ENCODE measurements at places on chromosomes 3 and 15.

- DNase-seq: no peak
Observed at GRCh38 chr3:12230406-12230805, 58.5 kb upstream of the PPARG start.

DNA sequence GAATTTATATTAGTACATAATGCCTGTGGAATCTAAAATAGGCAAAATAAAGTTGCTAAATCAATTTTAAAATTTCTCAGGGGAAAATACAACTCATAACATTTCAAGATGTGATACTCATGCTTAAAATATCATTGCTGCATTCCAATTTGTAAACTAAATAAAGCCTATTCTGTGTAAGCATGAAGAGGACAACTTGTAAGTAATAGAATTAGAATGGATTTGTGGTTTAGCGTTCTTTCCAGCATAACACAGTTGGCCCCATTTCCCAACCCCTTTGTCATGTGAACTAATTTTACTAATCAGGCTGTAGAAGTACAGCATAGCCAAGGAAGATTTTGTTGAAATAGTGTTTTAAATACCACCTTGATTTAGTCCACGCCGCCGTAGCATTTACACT lies 437.2 kb downstream of the SI start:
- no peak for DNase-seq

GRCh38 chr15:62253294-62253693 lies 88.2 kb upstream of the C2CD4B start:
- DNase-seq: no peak

GRCh38 chr3:133868186-133868585 lies 27.5 kb downstream of the RAB6B start:
- no peak for DNase-seq

- no peak for DNase-seq
Observed at GRCh38 chr3:179551349-179552105, 11.2 kb upstream of the ACTL6A start.

DNA sequence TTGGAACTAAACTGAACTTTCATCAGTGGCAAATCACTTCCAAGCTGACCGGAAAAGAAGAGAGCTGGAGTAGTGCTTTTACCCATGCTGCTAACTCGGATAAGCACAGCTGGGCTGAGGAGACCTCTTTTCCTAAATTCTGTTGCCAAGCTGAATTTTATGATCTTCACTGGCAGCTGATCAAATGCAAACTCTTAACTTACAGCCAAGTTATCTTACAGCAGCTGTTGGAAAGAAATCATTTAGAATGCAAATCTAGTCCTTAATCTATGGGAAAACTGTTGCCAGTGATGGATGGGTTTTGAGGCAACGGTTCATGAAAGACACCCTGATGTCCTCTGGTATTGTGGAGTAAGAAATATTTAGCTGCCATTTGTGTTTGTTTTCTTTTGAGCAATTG lies 216.5 kb downstream of the ZNF385D start:
- DNase-seq: no peak

GRCh38 chr3:156720826-156721225 lies 46.4 kb downstream of the TIPARP start:
- DNase-seq: no peak

- DNase-seq: no peak
Observed at GRCh38 chr3:149388531-149389417, 11.3 kb upstream of the TM4SF1 start.

DNA sequence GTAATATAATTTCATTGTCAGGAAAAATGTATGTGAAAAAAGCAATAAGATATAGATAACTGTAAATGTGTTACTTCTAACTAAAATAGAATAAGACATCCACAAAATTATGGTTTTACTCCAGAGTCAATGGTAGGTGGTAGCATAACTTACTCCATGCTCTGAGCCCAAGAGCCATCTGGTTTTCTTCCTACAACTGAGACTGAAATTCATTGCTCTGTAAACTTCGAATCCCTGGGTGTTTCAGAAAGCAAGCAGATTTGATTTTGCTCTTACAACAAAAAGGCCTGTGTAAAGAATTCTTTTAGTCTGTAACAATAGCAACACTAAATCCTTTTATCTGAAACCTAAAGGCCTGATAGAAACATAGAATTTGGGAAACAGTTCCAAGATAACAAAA lies 805.9 kb downstream of the AGBL1 start:
- no peak for DNase-seq

GRCh38 chr15:37375519-37375918 lies 275.2 kb upstream of the MEIS2 start:
- DNase-seq: no peak

DNA sequence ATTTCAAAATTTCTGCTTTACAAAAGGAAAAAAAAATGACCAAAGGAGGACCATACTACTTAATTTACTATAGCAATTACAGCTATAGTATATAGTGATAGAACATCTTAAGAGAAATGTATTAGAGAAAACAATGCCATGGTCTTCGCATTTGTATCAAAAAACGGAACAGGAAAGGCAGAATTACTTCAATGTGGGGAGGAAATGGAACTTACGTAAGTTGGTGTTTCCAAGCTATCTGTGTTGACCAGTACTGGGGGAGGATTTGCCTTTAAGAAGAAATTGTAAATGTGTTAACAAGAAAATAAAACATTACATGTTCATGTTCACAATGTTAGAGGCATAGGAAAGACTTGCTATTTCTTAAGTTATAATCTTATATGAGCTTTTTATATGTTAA lies 119.9 kb upstream of the MELTF start:
- no peak for DNase-seq
